ENCODE measurements at places on chromosomes 16 and 17.

DNA sequence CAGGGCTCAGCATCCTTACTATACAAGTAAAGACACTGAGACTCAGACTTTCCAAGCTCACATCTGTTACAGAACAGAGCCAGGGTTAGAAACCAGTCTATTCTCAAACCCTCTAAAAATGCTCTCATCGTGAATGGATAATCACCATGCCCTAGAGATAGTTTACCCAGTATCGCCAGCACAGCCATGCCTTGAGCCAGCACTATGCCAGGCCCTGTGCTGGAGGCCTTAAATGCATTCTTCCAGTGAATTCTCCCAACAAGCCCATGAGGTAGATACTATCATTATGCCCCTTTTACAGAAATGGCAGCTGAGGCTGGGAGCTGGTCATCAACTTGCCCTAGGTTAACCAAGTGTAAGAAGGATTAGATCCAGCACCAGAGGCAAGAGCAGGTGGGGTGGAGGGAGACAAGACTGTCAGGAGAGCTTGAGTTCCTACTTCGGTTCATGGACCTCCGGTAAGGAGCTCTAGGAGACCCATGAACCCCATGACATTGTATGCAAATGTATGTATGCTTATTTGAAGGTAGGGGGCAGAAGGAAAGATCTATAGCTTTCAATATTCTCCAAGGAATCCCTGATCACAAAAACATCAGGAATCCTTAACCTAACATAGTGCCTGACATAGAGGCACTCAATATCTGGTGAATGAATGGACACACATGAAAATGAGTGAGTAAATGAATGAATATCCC is 5.2 kb downstream of the KRT14 start:
- no peaks in the 10 kb centered on the region for H3K4me1 ChIP-seq
- peaks cover 94% of the 10 kb centered on the region for H3K27me3 ChIP-seq

DNA sequence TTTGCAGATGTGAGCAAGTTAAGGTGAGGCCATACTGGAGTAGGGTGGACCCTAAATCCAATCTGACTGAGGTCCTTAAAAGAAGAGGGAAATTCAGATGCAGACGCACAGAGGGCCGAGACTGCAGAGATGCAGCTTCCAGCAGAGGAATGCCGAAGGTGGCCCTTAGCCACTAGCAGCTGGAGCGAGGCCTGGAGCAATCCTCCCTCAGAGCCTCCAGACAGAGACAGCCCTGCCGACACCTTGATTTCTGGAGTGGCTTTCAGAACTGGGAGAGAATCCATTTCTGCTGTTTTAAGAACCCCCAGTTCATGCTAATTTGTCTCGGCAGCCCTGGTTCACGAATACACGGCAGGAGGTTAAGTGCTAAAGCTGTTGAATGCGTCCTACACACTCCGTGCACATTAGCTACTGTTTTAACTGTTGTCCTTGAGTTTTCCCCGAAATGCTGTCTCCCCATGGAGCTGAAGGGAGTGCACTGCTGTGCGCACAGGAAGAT is 135.5 kb downstream of the IRF8 start:
- peaks cover 48% of the 10 kb centered on the region for H3K27me3 ChIP-seq
- H3K4me1 ChIP-seq: no peaks in the 10 kb centered on the region
- no peak overlapping the region for H3K27ac ChIP-seq
- no peaks in the 10 kb centered on the region for H3K36me3 ChIP-seq

- no peak for DNase-seq
- H3K27ac ChIP-seq: no peak overlapping the region
- H3K4me3 ChIP-seq: no peak overlapping the region
- H3K27me3 ChIP-seq: no peaks in the 10 kb centered on the region
Observed at GRCh38 chr16:64983231-64983630, 138.6 kb downstream of the CDH11 start.

DNA sequence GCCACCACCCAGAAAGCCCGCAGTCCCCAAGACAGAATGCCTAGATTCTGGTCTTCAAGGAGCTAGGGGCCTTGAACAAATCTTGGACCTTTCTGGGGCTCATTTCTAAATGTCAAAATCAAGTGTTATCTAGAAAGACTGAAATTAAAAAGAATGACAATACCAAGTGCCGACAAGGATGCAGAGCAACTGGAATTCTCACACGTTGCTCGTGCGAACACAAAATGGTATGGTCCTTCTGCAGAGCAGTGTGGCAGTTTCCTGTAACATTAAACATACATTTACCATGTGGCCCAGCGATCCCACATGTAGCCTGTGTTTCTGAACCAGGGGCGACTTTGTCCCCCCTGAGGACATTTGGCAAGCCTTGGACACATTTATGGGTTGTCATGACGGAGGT is 137.9 kb downstream of the GAS7 start:
- no peak overlapping the region for H3K4me3 ChIP-seq
- H3K36me3 ChIP-seq: no peaks in the 10 kb centered on the region
- no peaks in the 10 kb centered on the region for H3K27me3 ChIP-seq
- H3K4me1 ChIP-seq: peaks cover 42% of the 10 kb centered on the region
- no peak overlapping the region for H3K27ac ChIP-seq

DNA sequence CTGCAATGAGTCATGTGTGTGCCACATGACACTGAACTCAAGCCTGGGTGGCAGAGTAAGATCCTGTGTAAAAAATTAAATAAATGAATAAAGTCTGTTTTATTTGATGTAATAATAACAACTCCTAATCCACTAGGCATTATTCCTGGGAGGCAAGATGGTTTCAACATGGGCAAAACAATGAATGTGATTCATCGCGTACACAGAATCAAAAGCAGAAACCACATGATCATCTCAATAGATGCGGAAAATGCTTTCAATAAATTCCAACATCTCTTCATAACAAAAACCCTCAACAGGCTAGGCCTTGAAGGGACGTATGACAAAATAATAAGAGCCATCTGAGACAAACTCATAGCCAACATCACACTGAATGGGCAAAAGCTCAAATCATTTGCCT is 195.4 kb downstream of the CDH11 start:
- no peaks in the 10 kb centered on the region for H3K27me3 ChIP-seq
- no peak overlapping the region for H3K27ac ChIP-seq
- no peaks in the 10 kb centered on the region for H3K36me3 ChIP-seq

DNA sequence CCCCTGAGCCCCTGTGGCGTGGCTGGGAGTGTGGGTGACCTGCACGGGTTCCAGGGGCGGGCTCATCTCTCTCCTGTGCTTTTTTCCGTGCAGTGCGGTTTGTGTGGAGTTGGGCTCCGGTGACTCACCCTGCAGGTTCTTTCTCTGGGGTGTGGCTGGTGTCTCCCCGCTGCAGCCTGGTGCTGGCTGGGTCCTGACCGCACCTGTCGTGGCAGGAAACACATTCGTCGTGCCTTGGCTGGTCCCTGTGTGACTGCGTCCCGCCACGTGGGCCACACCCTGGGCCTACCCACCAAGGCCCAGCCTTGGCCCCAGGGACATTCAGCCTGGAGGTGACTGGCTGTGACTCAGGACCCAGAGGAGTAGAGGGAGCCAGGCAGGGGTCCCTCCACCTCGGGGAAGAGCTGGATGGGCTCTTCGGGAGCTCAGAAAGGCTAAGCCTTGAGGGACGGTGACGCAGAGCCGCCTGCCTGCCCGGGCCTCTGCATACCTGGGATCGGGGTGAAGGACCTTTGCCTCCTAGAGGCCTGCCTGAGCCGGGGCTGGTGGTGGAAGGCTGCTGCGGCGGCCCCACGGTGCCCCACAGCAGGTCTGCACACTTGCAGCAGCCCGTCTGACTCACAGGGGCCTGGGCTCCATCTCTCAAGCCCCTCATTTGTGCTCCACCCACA is 7.8 kb downstream of the TRAF7 start:
- no peak overlapping the region for H3K27ac ChIP-seq
- DNase-seq: no peak
- no peaks in the 10 kb centered on the region for H3K27me3 ChIP-seq
- peak overlapping the region; percentile 47 for H3K4me3 ChIP-seq

GRCh38 chr17:18988546-18989173 is 15.9 kb downstream of the FAM83G start:
- no peak for DNase-seq
- peaks cover 9% of the 10 kb centered on the region for H3K36me3 ChIP-seq
- H3K4me3 ChIP-seq: no peak overlapping the region
- H3K4me1 ChIP-seq: peaks cover 36% of the 10 kb centered on the region
- no peak overlapping the region for H3K27ac ChIP-seq
- H3K27me3 ChIP-seq: no peaks in the 10 kb centered on the region

GRCh38 chr16:8583732-8584131 is 6.6 kb downstream of the TMEM114 start:
- H3K27ac ChIP-seq: no peak overlapping the region
- DNase-seq: no peak
- no peaks in the 10 kb centered on the region for H3K36me3 ChIP-seq

DNA sequence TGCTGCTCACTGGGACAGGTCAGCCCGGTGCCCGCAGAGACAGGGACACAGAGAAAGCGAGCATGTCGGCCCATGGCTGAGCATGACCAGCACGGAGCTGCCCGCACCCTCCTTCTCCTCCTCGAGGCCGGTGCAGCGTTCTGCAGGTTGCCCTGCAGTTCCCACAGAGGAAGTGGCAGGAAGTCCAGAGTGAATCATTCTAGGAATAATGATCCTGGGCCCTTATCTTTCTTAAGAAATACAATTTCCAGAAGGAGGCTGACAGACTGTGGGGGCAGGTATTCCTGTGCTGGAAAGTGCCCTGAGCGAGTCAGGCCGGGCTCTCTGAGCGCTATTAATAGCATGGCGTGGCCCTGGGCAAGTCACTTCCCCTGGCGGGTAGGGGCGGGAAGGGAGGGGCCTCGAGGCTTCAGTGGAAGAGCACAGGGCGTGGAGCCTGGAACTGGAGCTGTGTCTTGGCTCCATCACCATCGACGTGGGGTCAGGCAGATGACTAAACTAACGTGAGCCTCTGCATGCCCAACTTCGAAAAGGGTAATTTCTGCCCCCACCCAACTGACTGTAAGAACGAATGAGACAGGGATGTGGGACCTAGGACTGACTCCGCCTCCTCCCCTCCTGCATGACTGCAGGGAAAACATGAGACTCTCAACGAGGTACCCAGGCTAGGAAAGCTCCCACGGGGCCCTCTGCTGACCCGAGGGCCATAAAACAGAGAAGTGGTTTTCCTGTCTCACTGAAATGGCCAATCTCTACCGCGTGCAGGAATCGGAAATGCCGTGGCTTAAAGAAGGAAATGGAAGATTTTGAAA is 9.8 kb downstream of the TMEM204 start:
- peak overlapping the region; percentile 62 for H3K4me3 ChIP-seq
- H3K27me3 ChIP-seq: no peaks in the 10 kb centered on the region
- DNase-seq: no peak
- H3K36me3 ChIP-seq: peaks cover 15% of the 10 kb centered on the region
- peaks cover 35% of the 10 kb centered on the region for H3K4me1 ChIP-seq

- peaks cover 43% of the 10 kb centered on the region for H3K36me3 ChIP-seq
- peak overlapping the region; percentile 15 for H3K4me3 ChIP-seq
- H3K4me1 ChIP-seq: peaks cover 43% of the 10 kb centered on the region
Observed at GRCh38 chr16:11698271-11698689, 30.0 kb downstream of the SNN start.

DNA sequence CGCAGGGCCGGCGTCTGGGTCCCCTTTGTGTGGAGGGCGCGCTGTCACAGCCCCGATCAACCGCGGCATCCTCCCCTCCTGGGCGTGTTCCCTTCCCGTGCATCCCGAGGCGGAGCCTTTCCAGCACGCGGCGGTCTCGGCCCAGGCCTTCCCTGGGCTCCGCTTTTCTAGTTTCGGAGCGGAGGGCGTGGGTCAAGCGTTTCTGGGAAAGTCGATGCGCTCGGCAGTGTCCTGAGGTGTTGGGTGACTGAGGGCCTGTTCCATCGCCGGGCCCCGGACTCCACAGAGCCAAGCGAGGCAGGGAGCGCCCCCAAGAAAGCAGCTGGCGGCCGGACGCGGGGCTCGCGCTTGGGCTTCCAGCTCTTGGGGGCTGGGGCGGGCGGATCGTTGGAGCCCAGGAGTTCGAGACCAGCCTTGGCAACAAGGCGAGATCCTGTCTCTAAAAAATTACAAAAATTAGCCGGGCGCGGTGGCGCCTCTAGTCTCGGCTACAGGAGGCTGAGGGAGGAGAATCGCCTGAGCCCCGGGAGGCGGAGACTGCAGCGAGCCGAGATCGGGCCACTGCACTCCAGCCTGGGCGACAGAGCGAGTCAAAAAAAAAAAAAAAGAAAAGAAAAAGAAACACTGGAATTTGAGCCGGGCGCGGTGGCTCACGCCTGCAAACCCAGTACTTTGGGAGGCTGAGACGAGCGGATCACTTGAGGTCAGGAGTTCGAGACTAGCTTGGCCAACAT is 806 bp downstream of the IFT140 start:
- no peak overlapping the region for H3K27ac ChIP-seq
- peaks cover 21% of the 10 kb centered on the region for H3K36me3 ChIP-seq
- peaks cover 8% of the 10 kb centered on the region for H3K27me3 ChIP-seq

- H3K27ac ChIP-seq: no peak overlapping the region
- H3K36me3 ChIP-seq: peaks cover 5% of the 10 kb centered on the region
- H3K4me3 ChIP-seq: no peak overlapping the region
- DNase-seq: no peak
- no peaks in the 10 kb centered on the region for H3K27me3 ChIP-seq
- peaks cover 8% of the 10 kb centered on the region for H3K4me1 ChIP-seq
Observed at GRCh38 chr16:2226245-2226793, 2.9 kb downstream of the E4F1 start.

GRCh38 chr17:74632617-74633016 is 9.1 kb upstream of the CD300E start:
- H3K4me3 ChIP-seq: no peak overlapping the region
- peaks cover 69% of the 10 kb centered on the region for H3K27me3 ChIP-seq
- H3K4me1 ChIP-seq: peaks cover 5% of the 10 kb centered on the region
- no peak overlapping the region for H3K27ac ChIP-seq
- H3K36me3 ChIP-seq: no peaks in the 10 kb centered on the region

DNA sequence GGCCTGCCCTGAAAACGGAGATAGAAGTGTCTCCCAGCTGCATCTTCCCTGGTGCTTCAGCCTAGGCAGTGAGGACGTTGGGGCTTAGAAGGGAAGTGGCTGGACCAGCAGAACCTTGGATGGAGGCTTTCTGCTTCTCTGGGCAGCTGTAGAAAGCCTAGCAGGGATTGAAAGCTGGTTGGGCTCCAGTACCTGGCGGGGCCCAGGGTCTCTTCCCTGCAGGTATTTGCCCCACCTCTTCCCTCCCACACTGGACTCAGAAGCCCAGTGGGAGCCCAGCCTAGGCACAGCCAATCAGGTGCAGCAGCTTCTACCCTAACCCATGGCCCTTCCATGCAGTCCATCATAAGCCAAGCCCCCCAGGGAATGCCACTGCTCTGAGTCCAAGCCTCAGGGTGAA is 190.3 kb upstream of the IRX6 start:
- H3K27me3 ChIP-seq: peaks cover 18% of the 10 kb centered on the region
- no peaks in the 10 kb centered on the region for H3K36me3 ChIP-seq
- H3K27ac ChIP-seq: no peak overlapping the region
- DNase-seq: no peak

GRCh38 chr17:81309140-81309858 is 14.2 kb upstream of the SLC38A10 start:
- H3K4me1 ChIP-seq: no peaks in the 10 kb centered on the region
- H3K27ac ChIP-seq: no peak overlapping the region
- no peak for DNase-seq
- peaks cover 2% of the 10 kb centered on the region for H3K36me3 ChIP-seq
- H3K4me3 ChIP-seq: no peak overlapping the region
- peaks cover 21% of the 10 kb centered on the region for H3K27me3 ChIP-seq

- DNase-seq: no peak
- peaks cover 10% of the 10 kb centered on the region for H3K36me3 ChIP-seq
- H3K4me1 ChIP-seq: peaks cover 53% of the 10 kb centered on the region
- no peaks in the 10 kb centered on the region for H3K27me3 ChIP-seq
- no peak overlapping the region for H3K4me3 ChIP-seq
- peak overlapping the region; percentile 11 for H3K27ac ChIP-seq
Observed at GRCh38 chr17:29709866-29710519, 87.3 kb upstream of the CORO6 start.
